ENCODE measurements at places on chromosomes 5 and 9.

- no peak for DNase-seq
Measured at GRCh38 chr9:113326230-113326629, 13.8 kb downstream of the WDR31 start.

GRCh38 chr9:136689108-136689460, 1.8 kb upstream of the AGPAT2 start:
- DNase-seq: no peak

DNA sequence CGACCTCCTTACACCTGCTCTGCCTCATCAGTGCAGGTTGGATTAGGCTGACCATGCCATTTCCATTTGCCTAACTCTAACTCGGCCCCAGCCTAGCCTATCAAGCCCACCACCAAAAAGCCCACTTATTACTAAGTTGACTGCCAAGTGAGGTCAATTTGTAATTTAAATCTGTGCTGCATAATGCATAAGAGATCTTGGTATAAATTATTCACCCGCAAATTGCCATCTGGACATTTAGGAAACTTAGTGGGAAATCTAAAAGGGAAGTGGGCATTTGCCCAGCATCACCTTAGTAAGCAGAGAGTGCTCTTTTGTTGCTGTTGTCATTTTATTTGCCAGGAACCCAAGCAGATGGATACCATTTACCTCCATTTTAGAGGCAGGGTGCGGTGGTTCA, 143.0 kb downstream of the SPOCK1 start:
- DNase-seq: no peak

- no peak for DNase-seq
Measured at GRCh38 chr5:18798058-18798457, 1163.8 kb downstream of the TAF11L14 start.

GRCh38 chr5:168214071-168214470, 77.4 kb upstream of the WWC1 start:
- no peak for DNase-seq

GRCh38 chr9:84922051-84922450, 252.5 kb downstream of the NTRK2 start:
- DNase-seq: no peak

GRCh38 chr9:123645126-123645525, 284.8 kb downstream of the DENND1A start:
- no peak for DNase-seq

DNA sequence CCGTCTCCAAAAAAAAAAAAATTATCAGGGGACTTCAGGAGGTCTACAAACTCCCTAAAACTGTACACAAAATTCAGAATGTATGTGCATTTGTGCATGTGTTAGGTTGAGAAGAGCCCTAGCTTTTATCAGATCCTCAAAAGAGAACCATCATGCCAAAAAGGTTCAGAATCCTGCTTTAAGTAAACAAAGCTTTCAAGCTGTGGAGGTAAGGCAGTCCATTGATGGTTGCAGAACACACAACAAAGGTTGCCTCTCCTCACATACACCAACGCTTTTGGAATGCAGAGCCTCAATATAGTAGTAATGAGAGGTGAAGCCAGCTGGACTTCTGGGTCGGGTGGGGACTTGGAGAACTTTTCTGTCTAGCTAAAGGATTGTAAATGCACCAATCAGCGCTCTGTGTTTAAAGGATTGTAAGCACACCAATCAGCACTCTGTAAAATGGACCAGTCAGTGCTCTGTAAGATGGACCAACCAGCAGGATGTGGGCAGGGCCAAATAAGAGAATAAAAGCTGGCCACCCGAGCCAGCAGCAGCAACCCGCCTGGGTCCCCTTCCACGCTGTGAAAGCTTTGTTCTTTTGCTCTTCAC, 57.9 kb upstream of the RNF38 start:
- DNase-seq: no peak

GRCh38 chr5:90438100-90438499, 28.5 kb upstream of the CETN3 start:
- no peak for DNase-seq

GRCh38 chr5:154470947-154471870, 6.8 kb downstream of the HAND1 start:
- DNase-seq: no peak

GRCh38 chr9:108271646-108272348, 584.0 kb downstream of the ACTL7B start:
- peak; percentile 51 for DNase-seq

Measured in epithelial cell of esophagus (primary cell).